ENCODE measurements at places on chromosomes 13 and 19.

GRCh38 chr19:10538204-10538983, 5.3 kb upstream of the ATG4D start:
- no peaks in the 10 kb centered on the region for H3K4me1 ChIP-seq
- no peaks in the 10 kb centered on the region for H3K36me3 ChIP-seq
- DNase-seq, result no peak
- no peak overlapping the region for H3K27ac ChIP-seq
- H3K27me3 ChIP-seq, result no peaks in the 10 kb centered on the region

GRCh38 chr19:9165261-9165660, 13.5 kb upstream of the OR7D2 start:
- no peaks in the 10 kb centered on the region for H3K4me1 ChIP-seq
- no peak for DNase-seq

DNA sequence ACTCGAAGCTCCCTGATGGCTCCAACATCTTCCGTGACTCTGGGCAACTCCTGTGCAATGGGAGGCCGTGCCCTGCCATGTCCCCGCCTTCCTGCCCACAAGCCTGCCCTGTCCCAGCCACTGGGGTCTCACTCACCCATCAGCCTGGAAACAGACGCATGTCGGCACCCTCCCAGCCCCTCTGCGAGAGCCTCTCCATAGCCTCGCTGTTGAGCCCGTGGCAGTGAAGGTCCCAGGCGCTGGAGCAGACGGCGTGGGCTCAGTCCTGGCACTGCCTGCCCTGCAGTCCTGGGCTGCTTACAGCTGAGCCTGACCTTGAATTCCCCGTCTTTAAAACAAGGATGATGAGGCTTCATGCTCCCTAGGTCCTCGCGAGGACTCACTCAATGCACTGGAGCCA, 37.0 kb downstream of the MCF2L start:
- H3K27me3 ChIP-seq, result no peaks in the 10 kb centered on the region
- no peak for DNase-seq
- no peaks in the 10 kb centered on the region for H3K36me3 ChIP-seq
- no peak overlapping the region for H3K27ac ChIP-seq

DNA sequence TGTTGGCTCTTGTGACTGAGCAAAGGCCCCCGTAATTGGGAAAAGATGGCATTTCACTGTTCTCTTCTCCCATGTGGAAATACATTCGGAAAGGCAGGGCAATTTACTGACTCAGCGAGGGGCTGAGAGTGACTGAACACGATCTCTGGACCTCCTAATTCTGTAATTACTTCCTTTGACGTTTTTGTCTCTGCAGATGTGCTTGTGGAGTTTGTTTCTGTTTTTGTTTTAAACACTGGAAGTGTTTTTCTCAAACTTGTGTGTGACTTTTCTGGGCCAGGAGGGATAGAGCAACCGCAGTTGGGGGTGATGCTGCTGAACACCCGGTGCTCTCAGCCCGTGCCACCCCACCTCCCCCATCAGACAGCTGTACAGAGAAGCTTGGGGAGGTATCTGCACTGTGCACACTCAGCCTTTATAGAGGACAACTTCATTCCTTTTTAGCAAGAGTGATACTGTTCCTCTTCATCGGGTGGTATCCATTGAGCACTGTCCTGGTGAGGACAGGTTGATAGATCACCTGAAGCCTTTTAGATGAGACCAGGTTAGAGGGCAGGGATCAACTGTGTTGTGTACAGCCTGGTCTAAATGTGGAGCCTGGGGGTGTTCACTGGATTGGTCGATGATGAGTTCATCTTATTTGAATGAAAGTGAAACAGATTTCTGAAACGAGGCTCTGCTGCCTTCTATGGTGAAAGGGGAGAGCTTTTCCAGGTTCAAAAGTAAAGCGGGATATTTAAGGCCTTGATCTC, 117.4 kb downstream of the ESD start:
- no peaks in the 10 kb centered on the region for H3K36me3 ChIP-seq
- H3K27me3 ChIP-seq, result no peaks in the 10 kb centered on the region
- DNase-seq, result peak; percentile 55
- peaks cover 5% of the 10 kb centered on the region for H3K4me1 ChIP-seq

DNA sequence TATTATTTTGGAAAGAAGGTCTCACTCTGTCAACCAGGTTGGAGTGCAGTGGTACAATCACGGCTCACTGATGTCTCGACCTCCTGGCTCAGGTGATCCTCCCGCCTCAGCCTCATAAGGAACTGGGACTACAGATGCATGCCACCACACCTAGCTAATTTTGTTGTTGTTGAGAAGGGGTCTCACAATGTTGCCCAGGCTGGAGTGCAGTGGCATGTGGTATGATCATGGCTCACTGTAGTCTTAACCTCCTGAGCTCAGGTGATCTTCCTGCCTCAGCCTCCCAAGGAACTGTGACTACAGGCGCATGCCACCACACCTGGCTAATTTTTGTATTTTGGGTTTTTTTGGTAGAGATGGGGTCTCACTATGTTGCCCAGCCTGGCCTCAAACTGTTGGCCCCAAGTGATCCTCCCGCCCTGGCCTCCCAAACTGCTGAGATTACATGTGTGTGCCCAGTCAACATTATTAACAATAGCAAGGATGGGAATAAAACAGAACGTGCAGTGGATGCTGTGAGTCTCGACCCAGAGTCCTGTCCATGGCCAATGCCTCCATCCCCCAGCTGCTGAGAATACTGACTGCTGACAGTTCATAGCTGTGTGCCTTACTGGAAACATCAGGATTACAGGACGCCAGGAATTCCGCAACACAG, 5.4 kb upstream of the MBD3L3 start:
- H3K4me3 ChIP-seq, result no peak overlapping the region
- H3K4me1 ChIP-seq, result no peaks in the 10 kb centered on the region
- DNase-seq, result no peak
- H3K27ac ChIP-seq, result no peak overlapping the region
- no peaks in the 10 kb centered on the region for H3K36me3 ChIP-seq

- no peak overlapping the region for H3K4me3 ChIP-seq
- H3K36me3 ChIP-seq, result no peaks in the 10 kb centered on the region
- no peaks in the 10 kb centered on the region for H3K27me3 ChIP-seq
- H3K4me1 ChIP-seq, result no peaks in the 10 kb centered on the region
- H3K27ac ChIP-seq, result no peak overlapping the region
Measured at GRCh38 chr13:91368676-91369440, 21.4 kb downstream of the MIR17HG start.

DNA sequence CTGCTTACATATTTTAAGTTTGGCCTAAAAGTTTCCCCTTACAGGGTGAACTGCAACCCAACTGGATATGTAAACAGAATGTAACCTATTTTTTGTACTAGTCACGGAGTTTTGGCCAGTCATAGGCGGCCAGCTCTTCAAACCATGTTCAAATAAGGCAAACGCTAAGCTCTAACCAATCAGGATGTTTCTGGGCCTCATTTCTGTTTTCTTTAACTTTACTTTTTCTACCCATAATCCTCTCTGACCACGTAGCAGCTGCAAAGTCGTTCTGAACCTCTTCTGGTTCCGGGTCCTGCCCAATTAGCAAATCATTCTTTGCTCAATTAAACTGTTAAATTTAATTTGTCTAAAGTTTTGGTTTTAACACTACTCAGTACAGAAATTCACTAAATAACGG, 8.2 kb upstream of the ZMYM2 start:
- H3K27me3 ChIP-seq, result no peaks in the 10 kb centered on the region
- H3K4me3 ChIP-seq, result no peak overlapping the region
- DNase-seq, result no peak
- no peak overlapping the region for H3K27ac ChIP-seq
- no peaks in the 10 kb centered on the region for H3K36me3 ChIP-seq

GRCh38 chr19:17680230-17680722, 7.9 kb downstream of the UNC13A start:
- no peaks in the 10 kb centered on the region for H3K36me3 ChIP-seq
- H3K27me3 ChIP-seq, result no peaks in the 10 kb centered on the region
- H3K4me3 ChIP-seq, result no peak overlapping the region
- peak; percentile 74 for DNase-seq
- H3K27ac ChIP-seq, result no peak overlapping the region
- H3K4me1 ChIP-seq, result no peaks in the 10 kb centered on the region

DNA sequence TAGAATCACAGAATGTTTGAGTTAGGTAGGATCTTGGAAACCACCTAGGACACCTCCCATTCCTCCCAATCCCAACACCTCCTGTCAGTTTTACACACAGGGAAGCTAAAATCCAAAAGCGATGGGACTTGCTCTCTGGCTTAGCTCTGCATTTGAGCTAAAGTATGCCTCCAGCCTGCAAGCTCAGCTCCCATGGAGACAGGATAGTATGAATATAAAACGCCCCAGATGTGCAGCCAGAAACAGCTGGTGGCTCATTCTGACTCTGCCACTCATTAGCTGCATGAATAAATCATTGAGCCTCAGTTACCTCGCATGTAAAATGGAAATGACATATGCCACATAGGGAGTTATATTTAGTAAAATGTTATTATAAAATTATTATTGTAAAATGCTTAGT, 336.0 kb downstream of the SUCLA2 start:
- no peak overlapping the region for H3K4me3 ChIP-seq
- H3K36me3 ChIP-seq, result no peaks in the 10 kb centered on the region
- H3K27ac ChIP-seq, result no peak overlapping the region
- H3K27me3 ChIP-seq, result no peaks in the 10 kb centered on the region
- H3K4me1 ChIP-seq, result no peaks in the 10 kb centered on the region

DNA sequence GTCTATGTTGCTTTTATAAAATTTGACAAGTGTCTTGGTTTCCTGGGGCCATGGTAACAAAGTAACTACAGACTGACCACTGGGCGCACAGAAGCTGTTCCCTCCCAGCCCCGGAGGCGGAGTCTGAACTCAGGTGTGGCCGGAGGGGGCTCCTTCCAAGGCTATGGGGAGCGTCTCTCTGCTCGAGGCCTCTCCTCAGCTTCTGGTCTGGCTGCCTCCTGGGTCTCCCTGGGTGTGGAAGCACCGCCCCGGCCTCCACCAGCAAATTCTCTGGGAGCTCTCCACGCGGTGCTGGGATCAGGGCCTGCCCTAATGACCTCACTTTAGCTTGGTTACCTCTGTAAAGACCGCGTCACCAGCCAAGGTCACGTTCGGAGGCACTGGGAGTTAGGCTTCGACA, 45.7 kb upstream of the F7 start:
- H3K27ac ChIP-seq, result no peak overlapping the region
- no peaks in the 10 kb centered on the region for H3K36me3 ChIP-seq
- no peak overlapping the region for H3K4me3 ChIP-seq
- DNase-seq, result peak; percentile 35

DNA sequence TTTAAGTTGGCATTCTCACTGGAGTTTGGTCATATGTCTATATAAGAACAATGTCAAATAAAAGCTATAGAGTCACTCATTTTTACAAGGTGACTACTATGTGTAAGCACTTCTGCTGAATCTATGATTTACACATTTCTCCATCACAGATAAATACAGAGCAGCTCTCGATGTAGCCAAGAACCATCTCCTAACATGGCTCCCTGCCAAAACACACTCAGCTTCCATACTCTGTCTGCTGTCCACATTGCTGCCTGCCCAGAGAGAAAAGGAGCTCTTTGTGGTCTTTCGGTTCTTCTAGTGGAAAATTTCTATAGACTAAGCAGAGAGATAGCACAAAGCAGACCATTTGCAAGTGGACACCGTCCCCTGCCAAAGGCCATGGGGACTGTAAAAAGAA, 190.9 kb upstream of the KLF12 start:
- H3K4me3 ChIP-seq, result no peak overlapping the region
- no peaks in the 10 kb centered on the region for H3K4me1 ChIP-seq
- no peaks in the 10 kb centered on the region for H3K27me3 ChIP-seq
- H3K27ac ChIP-seq, result no peak overlapping the region

- H3K27ac ChIP-seq, result no peak overlapping the region
- no peaks in the 10 kb centered on the region for H3K4me1 ChIP-seq
- no peak for DNase-seq
- no peak overlapping the region for H3K4me3 ChIP-seq
- no peaks in the 10 kb centered on the region for H3K36me3 ChIP-seq
- no peaks in the 10 kb centered on the region for H3K27me3 ChIP-seq
Measured at GRCh38 chr19:39913682-39914333, 20.6 kb downstream of the FCGBP start.

DNA sequence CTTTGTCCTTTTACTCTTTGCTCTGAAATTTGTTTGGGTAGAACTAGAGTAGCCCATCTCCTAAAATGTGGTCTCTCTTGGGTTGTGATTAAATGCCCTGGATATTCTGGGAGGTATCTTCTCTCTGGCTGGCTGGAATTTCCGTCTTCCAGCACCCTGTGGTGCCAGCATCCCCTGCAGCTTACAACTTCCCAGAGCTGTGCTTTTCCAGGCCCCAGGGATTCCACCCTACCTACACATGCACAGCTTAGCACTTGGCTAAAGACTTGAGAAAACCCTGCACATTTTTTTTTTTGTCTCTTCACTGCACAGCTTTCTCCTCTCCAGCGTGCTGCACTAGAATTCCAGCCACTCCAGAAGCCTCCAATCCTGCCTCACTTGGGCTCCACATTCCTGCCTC, 334.7 kb downstream of the IRS2 start:
- H3K4me3 ChIP-seq, result no peak overlapping the region
- H3K27ac ChIP-seq, result no peak overlapping the region
- H3K36me3 ChIP-seq, result no peaks in the 10 kb centered on the region
- DNase-seq, result no peak
- no peaks in the 10 kb centered on the region for H3K4me1 ChIP-seq

GRCh38 chr19:28823338-28823961, 389.5 kb downstream of the UQCRFS1 start:
- DNase-seq, result no peak
- H3K4me1 ChIP-seq, result no peaks in the 10 kb centered on the region
- H3K27me3 ChIP-seq, result no peaks in the 10 kb centered on the region
- H3K36me3 ChIP-seq, result no peaks in the 10 kb centered on the region
- H3K27ac ChIP-seq, result no peak overlapping the region

DNA sequence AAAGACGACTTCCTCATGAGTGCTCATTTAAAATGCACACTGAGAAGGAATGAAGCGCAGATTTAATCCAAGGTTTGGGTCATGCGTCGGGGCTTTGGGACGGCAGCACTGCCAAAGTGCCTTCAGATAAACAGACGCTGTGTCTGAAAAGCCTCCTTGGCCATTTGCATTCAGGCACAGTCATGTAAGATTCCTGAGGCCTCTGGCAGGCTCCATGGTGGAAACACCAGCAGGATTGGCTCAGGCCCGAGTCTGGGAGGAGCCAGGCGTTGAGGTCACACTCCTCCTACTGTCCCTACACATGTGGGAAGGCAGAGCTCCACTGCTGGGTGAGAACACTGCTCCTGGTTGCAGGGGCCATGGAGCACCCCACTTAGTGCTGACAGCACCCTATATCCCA, 113.3 kb upstream of the KL start:
- no peaks in the 10 kb centered on the region for H3K4me1 ChIP-seq
- H3K36me3 ChIP-seq, result no peaks in the 10 kb centered on the region
- DNase-seq, result no peak
- H3K27me3 ChIP-seq, result no peaks in the 10 kb centered on the region
- H3K4me3 ChIP-seq, result no peak overlapping the region
- no peak overlapping the region for H3K27ac ChIP-seq

GRCh38 chr19:4713384-4713951, 10.2 kb downstream of the DPP9 start:
- no peak overlapping the region for H3K4me3 ChIP-seq
- no peaks in the 10 kb centered on the region for H3K27me3 ChIP-seq
- H3K27ac ChIP-seq, result peak overlapping the region; percentile 68
- H3K4me1 ChIP-seq, result no peaks in the 10 kb centered on the region
- H3K36me3 ChIP-seq, result no peaks in the 10 kb centered on the region
- DNase-seq, result peak; percentile 88

GRCh38 chr19:4399812-4400134, 574 bp downstream of the SH3GL1 start:
- peak overlapping the region; percentile 97 for H3K27ac ChIP-seq
- peaks cover 29% of the 10 kb centered on the region for H3K4me1 ChIP-seq
- no peak for DNase-seq
- H3K27me3 ChIP-seq, result no peaks in the 10 kb centered on the region
- peaks cover 14% of the 10 kb centered on the region for H3K36me3 ChIP-seq

GRCh38 chr19:34880034-34880433, 46.7 kb upstream of the ZNF30 start:
- H3K27me3 ChIP-seq, result no peaks in the 10 kb centered on the region
- H3K4me1 ChIP-seq, result no peaks in the 10 kb centered on the region
- no peak overlapping the region for H3K27ac ChIP-seq

Data from right lobe of liver (tissue), 6 donors.